ACHN (cell line): ENCODE measurements at places on chromosomes 6 and 20.
A peak's percentile ranks its signal among the peaks of the same experiment; 100 is the strongest.

DNA sequence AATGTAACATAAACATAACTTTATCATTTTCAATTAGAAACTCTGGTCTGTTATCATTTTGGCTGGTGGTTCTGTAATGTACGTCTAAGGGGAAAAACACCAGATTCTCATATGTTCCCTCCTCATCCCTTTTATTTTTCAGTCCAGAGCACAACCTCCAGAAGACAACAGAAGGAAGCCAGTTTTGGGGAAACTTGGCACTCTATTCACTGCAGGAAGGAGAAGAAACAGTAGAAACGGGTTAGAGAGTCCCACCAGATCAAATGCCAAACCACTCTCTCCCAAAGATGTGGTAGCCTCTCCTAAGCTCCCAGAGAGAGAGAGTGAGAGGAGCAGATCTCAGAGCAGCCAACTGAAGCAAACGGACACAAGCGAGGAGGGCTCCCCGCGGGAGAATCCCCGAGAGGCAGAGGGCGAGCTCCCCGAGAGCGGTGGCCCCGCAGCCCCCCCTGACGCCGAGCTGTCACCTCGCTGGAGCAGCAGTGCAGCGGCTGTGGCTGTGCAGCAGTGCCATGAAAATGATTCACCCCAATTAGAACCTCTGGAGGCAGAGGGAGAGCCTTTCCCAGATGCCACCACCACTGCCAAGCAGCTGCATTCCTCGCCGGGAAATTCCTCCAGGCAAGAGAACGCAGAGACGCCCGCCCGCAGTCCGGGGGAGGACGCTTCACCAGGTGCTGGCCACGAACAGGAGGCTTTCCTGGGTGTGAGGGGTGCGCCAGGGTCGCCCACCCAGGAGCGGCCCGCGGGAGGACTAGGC is 117.8 kb downstream of the RTN4IP1 start:
- peak; percentile 51 for DNase-seq

DNA sequence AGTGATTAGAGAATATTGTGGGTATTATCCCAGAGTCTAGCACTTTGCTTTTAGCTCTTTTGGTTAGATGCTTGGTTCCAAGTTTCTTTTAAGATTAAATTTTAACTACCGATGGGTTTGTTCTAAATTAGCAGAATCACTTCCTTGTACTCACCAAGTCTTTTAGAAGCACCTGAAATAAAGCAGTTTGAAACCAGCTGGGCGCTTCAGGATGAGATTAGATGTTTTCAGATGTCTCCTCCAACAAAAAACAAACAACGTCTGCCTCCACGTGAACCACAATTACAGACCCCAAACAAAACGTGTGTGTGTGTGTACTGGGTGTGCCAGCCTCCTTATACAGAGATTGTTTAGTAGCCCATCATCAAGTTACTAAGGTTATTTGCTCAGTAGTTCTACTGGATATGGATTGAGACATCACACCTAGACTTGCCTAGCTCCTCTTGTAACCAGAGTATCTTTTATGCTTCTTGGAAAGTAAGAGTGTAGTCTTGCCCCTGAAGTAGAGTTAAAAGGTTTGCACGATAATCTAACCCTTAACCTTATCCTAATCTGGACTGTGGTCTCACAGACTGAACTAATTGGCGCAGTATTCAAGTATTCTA is 2.3 kb downstream of the DSTN start:
- no peak for DNase-seq

DNA sequence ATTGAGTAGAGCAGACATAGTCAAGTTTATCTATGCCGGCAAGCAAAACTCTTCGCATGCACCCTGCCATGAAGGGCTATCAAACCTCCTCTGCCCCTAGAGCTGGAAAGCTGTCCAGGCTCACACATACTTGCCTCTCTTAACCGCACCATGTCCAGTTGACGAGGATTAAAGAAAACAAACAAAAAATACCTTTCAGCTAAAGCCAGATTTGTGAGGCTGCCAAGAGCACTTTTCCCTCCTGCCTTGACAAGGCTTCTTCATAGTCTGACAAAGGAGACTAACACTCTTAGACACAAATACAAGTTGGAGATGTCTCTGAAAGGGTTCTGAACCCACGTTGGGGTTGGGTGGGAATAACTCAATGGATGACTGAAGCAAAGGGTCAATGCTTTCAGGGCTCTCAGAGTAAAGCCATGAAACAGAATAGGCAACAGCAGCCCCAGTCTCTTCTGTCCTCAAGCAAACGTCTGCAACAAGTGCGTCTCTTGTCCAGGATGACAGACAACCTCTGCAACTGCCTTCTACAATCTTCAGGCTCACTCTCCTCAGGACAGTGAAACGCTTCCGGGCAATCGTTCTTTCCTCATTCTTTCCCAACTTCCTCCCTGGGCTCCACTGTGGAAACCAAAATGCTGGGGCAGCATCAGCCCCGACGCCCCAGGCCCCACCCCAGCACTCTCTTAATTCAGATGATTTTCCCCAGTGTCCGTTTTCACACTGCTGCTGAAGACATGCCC is 57.8 kb downstream of the AGPAT4 start:
- DNase-seq = no peak

DNA sequence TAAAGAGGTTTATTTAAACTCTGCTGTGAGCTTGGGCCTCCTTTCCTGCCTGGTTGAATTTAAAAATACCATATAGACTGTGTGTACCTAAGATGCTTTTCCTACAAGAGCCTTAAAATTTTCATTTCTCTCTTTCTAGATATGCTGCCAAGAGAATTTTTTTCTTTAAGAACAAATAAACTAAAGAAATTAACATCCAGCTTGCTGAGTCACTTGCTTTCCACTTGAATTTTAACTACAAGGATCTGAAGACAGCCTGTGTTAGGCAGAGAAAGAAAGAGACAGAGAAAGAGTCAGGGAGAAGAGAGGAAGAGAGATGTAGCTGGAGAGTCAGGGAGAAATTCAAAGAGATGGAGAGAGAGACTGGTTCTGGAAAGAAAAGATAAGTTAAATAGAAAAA is 18.3 kb upstream of the SNAP25 start:
- no peak for DNase-seq

DNA sequence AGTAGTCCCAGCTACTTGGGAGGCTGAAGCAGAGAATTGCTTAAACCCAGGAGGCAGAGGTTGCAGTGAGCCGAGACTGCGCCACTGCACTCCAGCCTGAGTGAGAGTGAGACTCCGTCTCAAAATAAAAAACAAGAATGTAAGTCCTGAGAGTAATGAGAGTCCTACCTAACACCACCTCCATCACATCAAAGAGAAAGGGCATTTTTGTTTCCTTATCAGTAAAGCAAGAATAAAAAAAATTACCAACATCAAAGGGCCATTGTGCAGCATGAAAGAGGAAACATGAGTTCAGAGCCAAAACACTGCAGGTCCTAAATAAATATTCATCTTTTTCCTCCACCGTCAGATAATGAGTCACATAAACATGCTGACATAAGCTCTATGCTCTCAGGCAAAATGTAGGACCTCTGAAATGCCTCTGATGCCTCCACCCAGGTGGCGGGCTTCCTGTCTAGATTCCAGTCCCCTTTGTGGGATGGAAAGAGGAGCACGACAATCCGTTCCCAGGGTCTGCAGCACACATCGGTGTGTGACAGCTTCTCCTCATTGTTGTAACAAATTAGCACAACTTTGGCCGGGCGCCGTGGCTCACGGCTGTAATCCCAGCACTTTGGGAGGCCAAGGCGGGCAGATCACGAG is 7.2 kb downstream of the ATP9A start:
- DNase-seq = no peak

GRCh38 chr6:12342664-12343063 is 52.5 kb downstream of the EDN1 start:
- DNase-seq = no peak

GRCh38 chr6:107290491-107290890 is 168.9 kb downstream of the PDSS2 start:
- no peak for DNase-seq

DNA sequence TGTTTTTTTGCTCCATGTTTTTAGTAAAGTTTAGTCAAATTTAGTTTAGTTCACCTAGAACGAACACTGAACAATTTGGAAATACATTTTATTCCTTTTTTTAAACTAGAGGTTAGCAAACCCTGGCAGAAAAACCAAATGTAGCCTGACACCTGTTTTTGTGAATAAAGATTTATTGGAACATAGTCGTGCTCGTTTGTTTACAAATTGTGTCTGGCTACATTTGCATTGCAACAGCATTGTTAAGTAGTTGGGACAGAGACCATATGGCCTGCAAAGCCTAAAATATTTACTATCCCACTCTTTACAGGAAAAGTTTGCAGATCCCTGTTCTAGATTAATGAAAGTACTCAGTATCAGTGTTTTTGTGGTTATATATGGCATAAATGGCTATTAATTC is 56.9 kb downstream of the CD109 start:
- DNase-seq = no peak

DNA sequence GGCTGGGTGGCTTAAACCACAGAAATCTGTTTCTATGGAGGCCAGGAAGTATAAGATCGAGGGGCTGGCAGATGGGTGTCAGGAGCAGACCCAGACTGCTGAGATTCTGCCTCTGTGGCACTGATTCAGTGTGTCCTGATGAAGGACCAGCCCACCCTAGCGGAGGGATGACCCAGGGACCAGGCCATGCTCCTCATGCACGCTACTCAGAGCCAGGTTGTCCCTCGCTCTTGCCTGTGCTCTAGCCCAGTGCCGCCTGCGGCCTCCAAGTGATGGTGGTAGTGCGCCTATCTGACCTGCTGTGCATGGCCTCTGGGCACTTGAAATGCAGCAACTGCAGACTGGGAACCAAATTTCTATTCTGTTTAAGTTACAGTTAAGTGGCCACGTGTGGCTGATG is 13.1 kb upstream of the APMAP start:
- DNase-seq = no peak

DNA sequence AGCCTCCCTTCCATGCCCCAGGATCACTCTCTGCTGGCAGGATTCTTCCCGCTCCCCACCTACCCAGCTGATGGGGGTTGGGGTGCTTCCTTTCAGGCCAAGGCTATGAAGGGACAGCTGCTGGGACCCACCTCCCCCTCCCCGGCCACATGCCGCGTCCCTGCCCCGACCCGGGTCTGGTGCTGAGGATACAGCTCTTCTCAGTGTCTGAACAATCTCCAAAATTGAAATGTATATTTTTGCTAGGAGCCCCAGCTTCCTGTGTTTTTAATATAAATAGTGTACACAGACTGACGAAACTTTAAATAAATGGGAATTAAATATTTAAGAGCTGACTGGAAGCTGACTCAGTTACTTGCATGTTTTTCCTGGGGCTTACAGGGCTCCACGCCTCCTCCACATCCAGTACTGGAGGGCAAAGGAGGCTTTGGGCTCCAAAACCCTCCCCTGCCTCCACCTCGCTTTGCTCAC is 24.3 kb upstream of the FANCE start:
- DNase-seq = no peak

DNA sequence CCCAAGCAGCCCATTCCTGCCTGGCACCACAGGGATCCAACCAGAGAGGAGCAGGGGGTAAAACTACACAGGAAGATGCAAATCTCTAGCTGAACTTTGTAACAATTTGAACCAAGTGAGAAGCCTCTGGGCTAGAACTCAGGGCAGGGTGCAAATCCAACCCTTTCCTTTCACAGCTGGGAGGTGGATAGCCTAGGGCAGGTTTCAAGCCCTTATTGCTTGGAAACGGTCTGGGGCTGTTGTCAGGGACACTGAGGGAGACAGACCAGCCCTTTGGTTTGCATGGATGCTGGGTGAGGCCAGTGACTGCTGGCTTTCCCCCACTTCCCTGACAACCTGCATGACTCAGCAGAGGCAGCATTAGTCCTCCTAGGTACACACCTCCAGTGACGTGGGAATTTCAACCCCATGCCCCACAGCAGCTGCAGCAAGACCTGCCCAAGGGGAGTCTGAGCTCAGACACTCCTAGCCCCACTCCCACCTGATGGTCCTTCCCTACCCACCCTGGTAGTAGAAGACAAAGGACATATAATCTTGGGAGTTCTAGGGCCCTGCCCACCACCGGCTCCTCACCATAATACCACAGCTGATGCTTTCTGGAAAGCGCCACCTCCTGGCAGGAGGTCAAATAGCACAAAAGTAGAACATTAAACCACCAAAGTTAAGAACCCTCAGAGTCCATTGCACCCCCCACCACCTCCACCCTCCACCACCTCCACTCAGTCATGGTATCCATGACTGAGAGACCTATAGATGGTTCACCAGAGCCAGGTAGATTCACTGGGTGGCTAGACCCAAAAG is 797.7 kb upstream of the MAN1A1 start:
- DNase-seq = no peak

- no peak for DNase-seq
These were observed 100.6 kb downstream of the PRDM1 start for GRCh38 chr6:106186714-106187113.

GRCh38 chr6:149482545-149483333 is 2.1 kb downstream of the ZC3H12D start:
- DNase-seq = no peak

DNA sequence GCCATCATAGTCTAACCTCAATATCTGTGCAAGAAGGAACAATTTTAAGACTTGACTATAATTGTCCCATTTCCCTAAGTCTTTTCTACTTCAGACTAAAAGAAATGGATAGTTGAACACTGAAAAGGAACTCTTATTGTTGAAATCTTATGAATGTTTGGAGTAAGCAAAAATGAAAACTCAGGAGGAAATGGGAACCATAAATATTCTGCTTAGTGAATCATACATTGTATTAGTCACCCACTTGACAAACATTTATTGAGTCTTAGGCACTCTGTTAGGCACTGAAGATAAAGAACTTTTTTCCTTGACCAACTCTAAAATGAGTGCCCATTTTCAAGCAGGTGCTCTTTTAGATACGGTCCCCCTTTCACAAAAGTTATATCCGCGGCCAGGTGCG is 8.7 kb downstream of the CCDC170 start:
- peak; percentile 43 for DNase-seq

DNA sequence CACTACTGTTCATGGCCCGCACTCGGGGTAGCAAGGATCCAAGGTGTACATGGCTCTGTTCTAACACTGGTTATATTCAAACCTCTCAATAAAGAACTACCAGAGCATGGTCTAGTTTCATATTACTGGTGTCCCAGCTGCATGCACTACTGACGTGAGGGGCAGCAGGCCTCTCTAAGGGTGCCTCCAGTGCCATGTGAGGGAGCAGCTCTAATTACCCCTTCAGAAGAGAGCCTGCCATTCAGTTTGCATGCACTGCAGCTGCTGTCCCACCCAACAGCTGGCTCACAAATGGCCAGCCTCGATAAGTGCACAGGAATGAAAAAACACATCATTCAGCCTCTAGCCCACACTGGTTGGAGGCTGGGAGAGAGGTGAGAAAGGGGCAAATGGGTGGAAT is 85.2 kb downstream of the SMLR1 start:
- no peak for DNase-seq

GRCh38 chr6:143099647-143100046 is 39.0 kb downstream of the AIG1 start:
- DNase-seq = no peak

GRCh38 chr6:135647521-135647920 is 150.0 kb upstream of the AHI1 start:
- no peak for DNase-seq

- no peak for DNase-seq
These were observed 9.7 kb downstream of the CNBD2 start for GRCh38 chr20:35978041-35978513.

- no peak for DNase-seq
These were observed 94.0 kb downstream of the CD83 start for GRCh38 chr6:14211562-14211942.

- DNase-seq = no peak
These were observed 26.5 kb upstream of the CD93 start for GRCh38 chr20:23112595-23112994.
